ENCODE measurements at places on chromosomes 5 and 9.

DNA sequence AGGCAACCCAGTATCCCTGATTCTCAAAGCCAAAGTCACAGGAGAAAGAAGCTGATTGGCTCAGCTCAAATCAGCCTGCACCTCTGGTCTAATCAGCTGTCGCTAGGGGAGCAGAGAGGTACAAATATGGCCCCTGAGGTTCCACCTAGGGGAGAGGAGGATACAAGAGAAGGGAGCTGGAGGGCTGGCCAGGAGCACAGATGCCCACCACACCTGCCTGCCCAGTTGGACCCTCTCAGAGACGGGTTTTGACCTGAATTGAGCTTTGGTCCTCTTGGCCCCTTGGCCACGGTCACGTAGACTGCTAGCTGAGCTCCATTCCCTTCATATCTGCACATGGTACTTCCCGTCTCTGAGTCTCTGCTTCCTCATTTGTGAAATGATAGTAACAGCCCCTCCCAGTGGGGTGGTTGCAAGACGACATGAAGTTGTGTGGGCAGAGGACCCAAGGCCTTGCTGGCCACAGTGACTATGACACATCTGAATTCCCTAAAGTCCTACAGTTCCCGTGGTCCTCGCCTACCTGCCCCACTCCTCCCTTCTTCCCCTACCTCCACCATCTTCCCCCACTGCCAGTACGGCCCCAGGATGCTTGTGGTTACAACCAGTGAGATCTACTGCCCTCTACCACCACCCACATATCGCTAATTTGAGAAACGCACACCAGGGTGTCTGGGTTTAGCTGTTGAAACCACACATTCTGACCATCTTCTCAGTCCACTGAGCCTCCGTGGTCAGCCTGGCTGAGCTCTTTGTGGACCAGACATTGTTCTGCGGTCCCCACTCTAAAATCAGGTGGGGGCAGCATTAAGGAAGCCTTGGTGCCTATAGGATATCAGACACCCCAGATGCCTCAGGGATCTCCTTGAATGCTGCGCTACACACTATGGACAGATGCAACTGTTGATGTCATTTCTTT lies 60.3 kb upstream of the NEK6 start:
- no peak for DNase-seq

DNA sequence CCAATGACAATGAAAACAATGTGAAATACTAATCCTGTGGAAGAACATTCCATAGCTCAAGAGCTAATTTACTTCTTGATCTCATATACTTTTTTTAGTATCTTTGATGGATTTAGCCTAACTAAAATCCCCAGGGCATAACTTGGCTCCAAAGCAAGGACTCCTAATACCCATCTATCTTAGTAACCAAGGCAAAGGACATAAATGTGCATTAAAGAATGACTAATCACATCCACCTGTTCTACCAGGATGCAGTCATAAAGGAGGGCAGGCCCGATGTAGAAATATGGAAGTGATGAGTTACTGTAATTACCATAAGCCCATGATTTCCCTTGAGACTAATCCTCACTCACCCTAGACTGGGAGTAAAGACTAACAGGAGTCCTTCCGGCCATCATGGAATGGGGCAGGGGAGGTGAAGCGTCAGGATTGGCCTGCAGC lies 56.9 kb downstream of the KIF24 start:
- DNase-seq, result no peak

DNA sequence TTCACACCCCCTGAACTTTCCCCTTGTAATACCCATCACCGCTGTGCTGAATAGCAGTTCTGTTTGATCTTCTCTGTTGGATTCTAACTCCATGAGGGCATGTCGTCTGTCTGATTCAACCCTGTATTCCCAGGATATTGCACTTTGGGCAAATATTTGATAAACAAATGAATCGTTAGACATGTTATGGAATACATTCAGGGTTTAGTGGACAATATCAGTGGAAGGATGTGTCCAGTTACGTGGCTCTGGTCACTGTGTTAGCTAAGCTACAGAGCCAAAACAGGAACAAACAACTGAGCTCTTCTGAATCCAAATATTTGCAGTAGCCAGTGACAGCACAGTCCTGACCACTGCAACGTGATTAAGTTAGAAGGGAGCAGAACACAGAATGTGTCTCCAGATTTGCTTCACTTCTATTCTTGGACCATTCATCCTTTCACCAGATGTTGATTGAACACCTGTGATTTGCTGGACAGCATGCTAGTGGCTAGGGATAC lies 13.2 kb downstream of the ANGPTL2 start:
- DNase-seq, result no peak

- DNase-seq, result no peak
Measured at GRCh38 chr9:123735376-123735775, 194.6 kb downstream of the DENND1A start.

- no peak for DNase-seq
Measured at GRCh38 chr5:139046551-139046950, 151.6 kb downstream of the SIL1 start.

DNA sequence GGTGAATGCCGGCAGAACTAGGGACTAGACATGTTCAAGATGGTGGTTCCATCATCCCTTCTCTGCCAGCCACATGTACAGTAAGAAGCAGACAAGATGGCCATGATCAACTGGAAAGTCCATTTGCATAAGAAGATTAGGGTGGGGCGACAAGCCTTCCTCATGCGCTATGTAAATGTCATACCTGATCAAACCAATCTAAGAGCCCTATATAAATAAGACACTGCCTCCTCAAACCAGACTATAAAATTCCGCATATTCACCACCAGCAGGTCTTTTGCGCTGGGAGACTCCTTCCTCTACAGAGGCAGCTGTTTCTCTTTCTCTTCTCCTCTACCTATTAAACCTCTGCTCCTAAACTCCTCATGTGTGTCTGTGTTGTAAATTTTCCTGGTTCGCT lies 53.8 kb downstream of the TIMD4 start:
- DNase-seq, result no peak

DNA sequence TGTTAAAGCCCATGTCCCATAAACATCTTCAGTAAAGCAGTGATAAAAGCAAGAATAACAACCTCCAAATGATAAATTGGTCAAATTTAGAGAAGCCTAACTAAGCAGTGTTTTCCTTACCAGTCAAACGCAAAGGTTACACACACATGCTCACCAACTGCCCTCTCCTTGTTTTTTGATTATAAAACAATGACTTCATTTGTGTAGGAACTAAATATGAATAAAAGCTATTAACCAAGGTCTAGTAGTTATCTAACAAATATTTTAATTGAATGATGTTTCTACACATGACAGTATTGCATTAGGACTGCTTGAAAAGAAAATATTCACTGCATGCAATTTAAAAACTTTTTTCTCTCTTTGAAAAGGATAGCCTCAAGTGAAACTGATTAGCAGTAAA lies 36.7 kb downstream of the PCA3 start:
- no peak for DNase-seq

DNA sequence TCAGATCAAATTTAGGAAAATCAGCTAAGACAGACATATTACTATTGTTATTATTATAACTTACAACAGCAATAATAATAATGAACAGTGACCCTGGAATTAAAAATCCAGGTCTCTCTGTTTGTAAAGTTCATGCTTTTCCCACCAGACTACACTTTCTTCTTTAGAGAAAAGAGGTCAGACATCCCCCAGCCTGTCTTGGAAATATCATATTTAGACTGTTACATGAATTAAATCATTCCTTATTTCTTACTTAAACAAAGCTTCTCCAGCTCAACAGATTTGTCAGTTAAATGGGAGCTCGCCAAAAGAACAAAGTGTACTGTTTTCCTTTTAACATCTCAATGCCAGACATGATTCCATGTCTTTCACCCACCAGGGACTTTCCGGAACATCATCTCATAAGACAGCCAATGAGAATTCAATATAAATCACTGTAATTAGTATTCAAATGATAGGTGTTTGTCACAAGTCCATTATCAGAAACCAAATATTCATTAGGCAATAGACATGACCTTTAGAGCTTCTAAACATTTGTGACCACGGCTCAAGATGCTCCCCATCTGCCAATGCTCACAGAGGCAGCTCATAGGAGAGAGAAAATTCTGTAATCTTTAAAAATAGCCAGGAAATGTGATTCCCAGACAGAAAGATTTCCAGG lies 351.9 kb downstream of the ENC1 start:
- DNase-seq, result no peak

DNA sequence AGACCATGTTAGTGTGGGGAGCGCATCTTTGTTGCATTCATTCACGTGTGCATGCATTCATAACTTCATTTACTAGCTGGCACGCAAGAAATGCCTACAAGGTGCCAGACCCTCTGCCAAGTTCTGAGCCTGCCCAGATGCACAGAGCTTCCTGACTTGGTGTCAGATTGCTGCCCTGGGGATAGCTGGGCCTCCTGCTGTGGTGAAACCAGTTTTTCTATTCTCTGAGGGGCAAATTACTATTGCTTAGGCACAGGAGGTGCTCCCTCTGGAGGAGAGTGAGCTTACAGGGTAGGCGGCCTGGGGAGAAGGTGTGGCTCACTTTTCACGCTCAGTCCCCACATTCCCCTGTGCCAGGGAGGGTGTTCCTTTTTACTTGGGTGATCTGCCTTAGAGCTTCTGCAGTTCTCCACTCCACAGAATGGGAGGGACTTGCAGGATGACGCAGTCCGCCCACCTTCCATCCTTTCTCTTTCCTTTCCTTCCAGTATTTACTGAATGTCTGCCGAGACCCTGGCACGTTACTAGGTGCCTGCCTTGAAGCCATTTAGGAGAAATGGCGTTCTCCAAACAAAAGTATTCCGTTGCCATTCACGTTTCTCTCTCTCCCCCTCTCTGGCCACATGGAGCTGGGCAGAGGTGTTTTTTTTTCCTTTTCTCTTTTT lies 27.9 kb upstream of the CTNNA1 start:
- no peak for DNase-seq

DNA sequence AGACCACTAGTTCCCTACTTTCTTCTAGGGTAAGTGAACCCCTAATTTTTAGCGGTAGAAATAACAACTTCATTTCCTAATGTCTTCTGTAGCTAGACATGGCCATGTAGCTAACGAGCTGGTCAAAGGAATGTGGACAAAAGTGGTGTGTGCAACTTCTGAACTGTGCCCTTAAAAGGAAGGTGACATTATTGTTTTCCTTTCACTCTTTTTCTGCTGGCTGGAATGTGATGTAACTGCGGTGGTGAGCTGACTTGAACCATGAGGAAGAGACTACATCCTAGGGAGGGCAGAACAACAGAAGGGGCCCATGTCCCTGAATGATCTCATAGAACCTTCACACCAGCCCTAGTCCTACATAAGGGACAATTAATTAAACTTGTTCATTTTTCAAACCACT lies 1.3 kb upstream of the SNX2 start:
- no peak for DNase-seq

DNA sequence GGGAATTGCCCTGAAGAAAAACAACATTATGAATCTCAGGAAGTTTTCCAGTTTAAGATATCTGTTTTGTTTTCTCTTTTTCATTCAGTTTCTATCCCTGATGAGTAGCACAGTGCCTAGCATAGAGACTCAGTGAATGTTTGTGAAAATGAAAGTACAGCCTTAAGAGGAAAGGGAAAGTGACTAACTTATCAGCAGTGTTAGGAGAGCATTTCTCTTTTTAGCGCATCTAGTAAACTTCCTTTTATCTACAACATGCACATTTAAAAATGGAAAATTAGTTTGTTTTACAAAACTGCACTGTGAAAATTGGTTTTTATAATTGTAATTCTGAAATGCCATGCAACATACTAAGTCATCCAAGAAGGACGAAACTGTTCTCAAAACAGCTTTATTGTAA lies 110.8 kb downstream of the SMARCA2 start:
- DNase-seq, result no peak

DNA sequence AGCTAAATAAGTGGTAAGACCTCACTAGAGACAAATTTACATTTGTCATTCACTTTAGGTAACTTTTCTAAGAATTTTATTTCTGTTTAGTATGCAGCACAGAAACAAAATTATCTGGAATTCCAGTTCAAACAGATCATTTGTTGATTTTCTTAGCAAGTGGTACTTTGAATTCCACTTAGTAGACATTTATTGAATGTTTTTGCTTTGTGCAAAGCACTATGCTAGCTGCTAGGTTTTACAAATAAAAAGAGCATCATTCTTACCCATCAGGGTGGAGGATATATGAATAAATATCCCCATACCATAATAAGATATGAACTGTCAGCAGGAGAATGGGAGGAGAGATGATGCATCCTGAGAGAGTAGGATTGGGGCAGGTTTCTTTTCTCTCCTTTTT lies 35.4 kb downstream of the GNG10 start:
- DNase-seq, result no peak

GRCh38 chr9:132982458-132982857 lies 4.0 kb downstream of the GFI1B start:
- no peak for DNase-seq

DNA sequence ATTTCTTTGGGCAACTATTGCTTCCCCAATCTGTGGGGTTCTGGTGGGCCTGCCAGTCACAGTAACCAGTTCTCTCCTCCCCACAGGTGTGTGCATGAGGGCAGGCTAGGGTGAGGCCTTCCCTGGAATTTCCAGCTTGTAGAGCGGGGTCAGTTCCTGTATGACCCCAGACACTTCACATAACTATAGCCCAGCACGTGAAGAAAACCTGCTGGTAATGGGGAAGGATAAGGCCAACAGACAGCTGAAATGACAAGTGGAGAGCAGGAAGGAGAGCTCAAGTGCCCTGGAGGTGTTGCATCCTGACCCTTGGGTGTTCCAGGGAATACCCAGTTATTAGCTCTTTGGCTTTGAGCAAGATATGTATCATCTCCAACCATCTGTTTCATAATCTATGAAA lies 142.2 kb downstream of the CDC42SE2 start:
- DNase-seq, result no peak

DNA sequence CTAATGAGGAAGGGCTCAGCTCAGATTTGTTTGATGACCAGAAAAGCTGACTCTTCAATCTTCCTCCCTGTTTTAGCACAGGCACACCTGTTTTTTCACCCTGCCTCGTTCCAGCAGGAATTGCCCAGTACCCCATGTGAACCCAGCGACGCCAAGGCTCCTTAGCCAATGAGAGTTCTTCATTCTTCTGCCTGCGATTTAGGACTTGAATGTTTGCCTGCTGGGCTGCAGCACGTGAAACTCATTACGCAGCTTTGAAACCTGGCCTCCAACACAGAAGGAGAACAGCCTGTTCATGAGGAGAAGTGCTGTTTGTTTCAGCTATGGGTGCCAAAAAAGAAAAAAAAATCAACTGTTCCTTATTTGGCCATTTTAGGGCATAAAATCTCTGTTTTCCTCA lies 315.5 kb downstream of the TRPM3 start:
- no peak for DNase-seq

DNA sequence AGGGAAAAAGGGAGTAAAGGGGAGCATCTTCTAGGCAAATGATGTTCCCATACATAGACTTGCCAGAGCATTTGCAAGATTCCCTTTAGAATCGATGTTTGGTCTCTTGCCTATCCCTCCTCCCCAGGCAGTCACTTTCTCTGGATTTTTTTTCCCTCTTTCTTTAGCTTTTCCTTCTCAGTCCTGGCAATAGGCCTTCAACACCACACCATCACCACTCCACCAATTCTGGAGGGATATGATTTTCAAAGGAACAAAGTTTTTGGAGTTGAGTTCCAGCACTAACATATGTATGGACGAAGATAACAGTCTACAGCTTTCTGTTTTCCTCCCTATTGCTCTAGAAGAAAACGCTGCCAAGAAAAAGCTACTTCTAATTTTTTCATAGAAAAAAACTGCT lies 377.4 kb downstream of the PDE4D start:
- DNase-seq, result no peak
